Right kidney (tissue), 9 donors: ENCODE measurements at places on chromosomes 7 and 10.

- no peak for DNase-seq
Observed at GRCh38 chr7:744854-745430, 17.9 kb upstream of the PRKAR1B start.

GRCh38 chr10:27611744-27612550, 107.8 kb downstream of the RAB18 start:
- no peak for DNase-seq

DNA sequence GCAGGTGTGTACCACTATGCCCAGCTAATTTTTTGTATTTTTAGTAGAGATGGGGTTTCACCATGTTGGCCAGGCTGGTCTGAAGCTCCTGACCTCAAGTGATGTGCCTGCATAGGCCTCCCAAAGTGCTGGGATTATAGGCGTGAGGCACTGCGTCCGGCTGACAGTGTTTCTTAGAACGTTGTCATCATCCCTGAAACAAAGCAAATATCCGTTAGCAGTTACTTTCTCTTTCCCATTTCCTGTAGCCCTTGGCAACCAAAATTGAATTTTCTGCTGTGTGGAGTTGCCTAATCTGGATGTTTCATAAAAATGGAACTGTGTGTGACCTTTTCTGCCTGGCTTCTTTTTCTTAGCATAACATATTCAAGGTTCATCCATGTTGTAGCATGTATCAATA, 22.4 kb downstream of the ZNF33A start:
- no peak for DNase-seq

DNA sequence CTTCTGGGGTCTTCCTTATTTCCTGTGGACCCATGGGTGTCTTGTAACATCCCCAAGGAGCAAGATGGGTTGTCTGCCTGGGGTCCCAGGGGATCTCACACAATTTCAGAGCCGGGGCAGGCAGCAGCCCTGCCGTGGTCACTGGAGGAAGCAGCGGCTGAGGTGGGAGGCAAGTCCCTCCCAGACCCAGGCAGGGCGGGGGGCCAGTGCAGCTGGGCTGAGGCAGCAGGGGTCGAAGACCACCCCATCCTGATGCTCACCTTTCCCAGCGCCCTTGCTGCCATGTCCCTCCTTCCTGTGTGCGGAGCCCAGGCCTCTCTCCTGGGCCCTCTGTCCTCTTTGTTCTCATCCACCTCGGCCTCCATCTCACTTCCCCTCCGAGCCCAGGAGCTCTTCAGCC, 583.0 kb upstream of the COBL start:
- no peak for DNase-seq
